Karpas-422 (cell line): ENCODE measurements at places on chromosomes 5 and 9.

DNA sequence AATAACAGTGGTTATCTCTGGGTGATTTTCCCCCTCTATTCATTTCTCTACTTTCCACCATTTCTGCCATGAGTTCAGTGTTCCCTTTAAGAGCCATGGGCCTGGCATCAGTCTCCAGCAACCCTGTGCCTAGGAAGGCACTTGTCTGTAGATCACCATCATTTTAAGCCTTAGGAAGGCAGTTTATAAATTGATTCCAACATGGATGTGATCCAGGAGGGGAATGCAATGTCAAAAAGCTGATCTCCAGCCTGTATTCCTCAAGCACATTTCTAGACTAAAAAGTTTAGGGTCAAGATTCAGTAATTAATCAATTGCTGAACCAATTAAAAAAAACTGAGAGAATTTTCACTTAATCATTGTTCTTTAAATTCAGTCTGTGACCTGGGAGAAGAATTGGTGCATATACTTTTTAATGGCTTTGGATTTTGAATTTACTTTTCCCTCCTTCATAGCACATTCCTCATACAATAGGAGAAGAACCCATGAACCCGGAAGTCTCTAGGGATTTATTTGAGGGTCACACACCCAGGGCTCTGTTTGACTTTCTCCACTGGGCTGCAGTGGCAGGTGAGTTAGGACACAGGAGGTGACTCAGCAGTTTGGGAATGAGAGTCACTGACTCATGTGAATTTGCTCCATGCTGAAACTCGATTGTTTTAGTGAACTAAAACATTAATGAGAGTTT is 6.1 kb upstream of the ERMP1 start:
- no peak for DNase-seq

DNA sequence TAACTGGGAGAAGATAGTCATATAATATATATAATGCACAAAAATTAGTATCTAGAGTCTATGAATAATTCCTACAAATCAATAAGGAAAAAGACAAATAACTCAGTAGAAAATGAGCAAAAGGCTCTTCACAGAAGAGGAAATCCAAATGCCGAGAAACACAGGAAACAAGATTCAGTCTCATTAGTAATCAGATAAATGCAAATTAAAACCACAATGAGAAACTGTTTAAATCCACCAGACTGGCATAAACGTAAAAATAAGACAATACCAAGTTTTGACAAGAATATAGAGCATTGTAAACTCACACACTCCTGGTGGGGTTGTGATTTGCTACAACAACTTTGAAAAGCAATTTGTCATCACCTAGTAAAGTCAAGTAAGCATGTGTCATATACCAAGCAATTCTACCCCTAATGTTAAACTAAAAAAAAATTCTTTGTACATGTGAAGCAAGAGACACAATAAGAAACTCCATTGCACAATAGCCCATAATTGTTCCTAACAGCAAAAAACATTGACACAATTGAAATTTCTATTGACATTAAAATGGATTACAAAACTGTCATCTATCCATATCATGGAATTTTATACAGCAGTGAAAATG is 21.0 kb upstream of the UBLCP1 start:
- DNase-seq, result no peak

DNA sequence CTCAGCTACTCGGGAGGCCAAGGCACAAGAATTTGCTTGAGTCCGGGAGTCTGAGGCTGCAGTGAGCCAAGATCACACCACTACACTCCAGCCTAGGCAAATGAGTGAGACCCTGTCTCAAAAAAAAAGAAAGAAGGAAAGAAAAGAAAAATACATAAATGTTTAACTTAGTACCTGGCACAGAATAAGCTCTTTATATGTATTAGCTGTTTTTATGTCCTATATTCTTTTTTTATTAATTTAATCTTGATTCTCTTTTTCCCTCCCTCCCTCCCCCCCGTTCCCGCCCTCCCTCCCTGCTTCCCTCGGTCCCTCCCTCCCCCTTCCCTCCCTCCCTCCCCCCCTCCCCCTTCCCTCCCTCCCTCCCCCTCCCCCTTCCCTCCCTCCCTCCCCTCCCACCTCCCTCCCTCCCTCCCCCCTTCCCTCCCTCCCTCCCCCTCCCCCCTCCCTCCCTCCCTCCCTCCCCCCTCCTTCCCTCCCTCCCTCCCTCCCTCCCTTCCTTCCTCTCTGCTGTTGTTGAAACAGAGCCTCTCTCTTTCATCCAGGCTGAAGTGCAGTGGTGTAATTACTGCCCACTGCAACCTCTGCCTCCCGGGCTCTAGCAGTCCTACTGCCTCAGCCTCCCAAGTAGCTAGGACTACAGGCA is 135.8 kb upstream of the GRHPR start:
- no peak for DNase-seq

GRCh38 chr9:93620041-93620506 is 43.7 kb downstream of the PHF2 start:
- DNase-seq, result no peak

- no peak for DNase-seq
Measured at GRCh38 chr9:13744261-13744901, 464.9 kb upstream of the MPDZ start.

- DNase-seq, result no peak
Measured at GRCh38 chr9:117405950-117406705, 8.7 kb downstream of the ASTN2 start.

GRCh38 chr5:151042453-151043093 is 22.2 kb downstream of the GPX3 start:
- DNase-seq, result no peak

DNA sequence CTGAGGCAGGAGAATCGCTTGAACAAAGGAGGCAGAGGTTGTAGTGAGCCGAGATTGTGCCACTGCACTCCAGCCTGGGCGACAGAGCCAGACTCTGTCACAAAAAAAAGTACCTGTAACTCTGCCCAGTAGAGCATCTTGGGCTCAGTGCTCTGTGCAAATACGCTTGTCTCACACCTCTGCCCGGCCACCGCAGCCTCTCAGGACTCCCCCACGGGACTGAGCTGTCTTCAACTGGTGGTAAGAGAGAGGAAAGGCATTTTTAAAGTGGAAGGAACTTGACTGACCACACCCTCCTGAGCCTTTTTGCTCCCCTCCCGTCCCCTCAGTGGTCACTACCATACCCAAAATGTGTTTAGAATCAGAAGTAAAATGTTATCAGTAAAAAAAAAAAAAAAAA is 174.3 kb upstream of the PIK3R1 start:
- DNase-seq, result no peak

DNA sequence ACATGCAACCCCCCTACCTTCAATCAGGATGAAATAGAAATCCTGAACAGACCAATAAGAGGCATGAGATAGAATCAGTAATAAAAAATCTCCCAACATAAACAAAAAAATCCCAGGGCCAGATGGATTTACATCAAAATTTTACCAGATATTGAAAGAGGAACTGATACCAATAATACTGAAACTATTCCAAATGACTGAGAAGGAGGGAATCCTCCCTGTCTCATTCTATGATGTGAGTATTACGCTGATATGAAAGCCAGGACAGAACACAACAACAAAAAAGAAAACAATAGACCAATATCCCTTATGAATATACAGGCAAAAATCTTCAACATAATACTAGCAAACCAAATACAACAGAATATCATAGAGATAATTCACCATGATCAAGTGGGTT is 109.0 kb upstream of the SMC2 start:
- DNase-seq, result no peak

DNA sequence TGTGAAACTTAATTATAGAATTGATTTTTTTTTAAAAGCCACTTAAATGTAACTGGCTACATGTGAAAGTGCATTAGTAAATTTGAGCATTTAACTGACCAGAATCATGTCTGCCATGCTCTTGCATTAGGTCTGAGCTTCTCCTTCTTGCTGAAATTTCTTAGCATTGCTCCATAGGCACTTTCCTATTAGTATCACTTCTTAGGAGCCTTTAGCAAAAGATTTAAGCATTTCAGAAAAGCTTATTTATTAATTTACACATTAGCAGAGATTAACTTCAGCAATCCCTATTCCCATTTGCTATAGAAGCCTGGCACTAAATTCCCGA is 211.0 kb downstream of the SNX18 start:
- DNase-seq, result no peak

DNA sequence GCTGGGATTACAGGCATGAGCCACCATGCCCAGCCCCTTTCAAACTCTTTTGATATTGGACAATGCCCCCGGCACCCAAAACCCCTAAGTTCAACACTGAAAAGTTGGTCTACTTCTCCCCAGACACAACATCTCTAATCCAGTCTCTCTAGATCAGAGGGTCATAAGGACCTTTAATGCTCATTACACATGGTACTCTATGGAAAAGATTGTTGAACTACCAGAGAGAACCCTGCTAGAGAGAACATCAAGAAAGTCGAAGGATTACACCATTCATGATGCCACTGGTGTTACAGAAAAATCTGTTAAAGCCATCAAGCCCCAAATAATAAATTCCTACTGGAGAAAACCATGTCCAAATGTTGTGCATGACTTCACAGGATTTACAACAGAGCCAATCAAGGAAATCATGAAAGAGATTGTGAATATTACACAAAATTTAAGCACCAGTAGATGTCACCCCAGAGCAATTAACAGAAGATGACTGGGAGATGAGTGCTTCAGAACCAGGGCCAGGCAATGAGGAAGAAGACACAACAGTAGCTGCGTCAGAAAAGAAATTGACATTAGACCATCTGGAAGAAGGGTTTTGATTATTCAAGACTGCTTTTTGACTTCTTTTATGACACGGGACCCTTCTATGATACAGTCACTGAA is 28.3 kb upstream of the NIPAL4 start:
- peak; percentile 80 for DNase-seq

DNA sequence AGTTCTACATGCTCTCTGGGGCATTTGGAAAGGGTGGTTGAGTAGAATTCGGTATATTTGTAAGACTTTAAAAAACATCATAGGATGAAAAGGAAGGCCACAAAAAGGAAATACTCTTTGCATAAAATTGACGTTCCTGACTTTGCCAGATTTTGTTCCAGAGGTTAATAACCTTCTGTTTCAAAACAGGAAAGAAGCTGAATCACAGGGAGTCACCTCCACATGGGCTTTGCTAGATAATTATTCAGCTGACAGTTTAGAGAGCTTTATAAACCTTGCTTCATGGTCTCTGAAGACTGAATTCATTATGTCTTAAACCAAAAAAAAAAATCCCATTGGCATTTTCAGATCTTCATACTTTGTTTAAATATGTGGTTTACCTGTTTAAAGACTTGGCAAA is 203.7 kb downstream of the SEMA6A start:
- DNase-seq, result no peak

DNA sequence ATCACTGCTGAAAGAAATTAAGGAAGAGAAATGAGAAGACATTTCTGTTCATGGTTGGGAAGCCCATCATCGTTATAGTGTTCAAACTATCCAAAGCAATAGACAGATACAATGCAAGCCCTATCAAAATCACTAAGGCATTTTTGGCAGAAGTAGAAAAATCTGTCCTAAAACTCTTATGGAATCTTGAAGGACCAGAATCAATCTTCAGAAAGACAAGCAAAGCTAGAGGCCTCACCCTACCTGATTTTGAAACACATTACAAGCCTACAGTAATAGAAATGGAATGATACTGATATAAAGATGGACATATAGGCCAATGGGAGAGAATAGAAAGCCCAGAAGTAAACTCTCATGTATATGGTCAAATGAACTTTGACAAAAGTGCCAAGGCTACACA is 4.9 kb upstream of the IFNA21 start:
- DNase-seq, result no peak

GRCh38 chr5:42242881-42243485 is 180.3 kb upstream of the GHR start:
- no peak for DNase-seq

DNA sequence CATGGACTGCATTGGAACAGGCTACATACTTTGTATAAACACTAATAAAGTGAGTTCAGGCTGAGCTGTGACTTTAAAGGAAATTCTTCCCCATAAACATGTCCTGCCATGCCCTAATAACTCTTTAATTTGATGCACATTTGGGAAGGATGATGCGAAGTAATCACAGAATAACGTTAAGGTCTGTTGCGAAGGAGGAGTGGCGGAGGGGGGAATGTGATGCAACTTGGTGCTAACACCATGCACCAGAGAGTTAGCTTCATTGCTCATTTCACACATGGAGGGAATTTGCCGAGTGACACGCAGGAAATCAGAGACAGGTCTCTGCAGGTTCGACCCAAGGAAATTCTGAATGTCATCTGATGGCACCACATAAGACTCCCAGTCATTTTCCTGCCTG is 32.9 kb downstream of the SLIT3 start:
- no peak for DNase-seq

- DNase-seq, result no peak
Measured at GRCh38 chr9:127549751-127550150, 62.3 kb upstream of the STXBP1 start.

- DNase-seq, result peak; percentile 42
Measured at GRCh38 chr9:134130503-134131375, 5.1 kb upstream of the WDR5 start.

- no peak for DNase-seq
Measured at GRCh38 chr5:148790545-148791333, 35.7 kb upstream of the ADRB2 start.

DNA sequence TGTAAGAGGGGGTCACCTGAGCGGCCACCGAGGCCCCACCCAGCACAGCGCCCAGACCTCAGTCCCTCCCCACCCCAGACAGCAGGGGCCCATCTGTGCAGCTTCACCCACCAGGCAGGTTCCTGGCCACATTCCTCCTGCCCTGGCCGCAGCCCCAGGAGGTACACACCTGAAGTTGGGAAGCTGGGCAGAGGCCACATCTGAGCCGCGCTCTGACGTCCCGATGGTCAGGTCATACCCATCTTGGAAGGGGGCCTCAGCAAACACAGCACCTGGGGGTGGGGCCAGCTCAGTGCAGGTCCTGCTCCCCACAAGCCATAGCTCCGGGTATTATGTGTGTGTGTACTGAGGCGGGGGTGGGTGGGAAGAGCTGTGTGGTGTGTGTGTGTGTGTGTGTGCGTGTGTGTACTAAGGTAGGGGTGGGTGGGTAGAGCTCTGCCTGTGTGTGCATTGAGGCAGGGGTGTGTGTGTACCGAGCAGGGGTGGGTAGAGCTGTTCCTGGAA is 5.6 kb downstream of the SPOUT1 start:
- no peak for DNase-seq

GRCh38 chr5:125152044-125152443 is 405.6 kb upstream of the ZNF608 start:
- DNase-seq, result no peak

DNA sequence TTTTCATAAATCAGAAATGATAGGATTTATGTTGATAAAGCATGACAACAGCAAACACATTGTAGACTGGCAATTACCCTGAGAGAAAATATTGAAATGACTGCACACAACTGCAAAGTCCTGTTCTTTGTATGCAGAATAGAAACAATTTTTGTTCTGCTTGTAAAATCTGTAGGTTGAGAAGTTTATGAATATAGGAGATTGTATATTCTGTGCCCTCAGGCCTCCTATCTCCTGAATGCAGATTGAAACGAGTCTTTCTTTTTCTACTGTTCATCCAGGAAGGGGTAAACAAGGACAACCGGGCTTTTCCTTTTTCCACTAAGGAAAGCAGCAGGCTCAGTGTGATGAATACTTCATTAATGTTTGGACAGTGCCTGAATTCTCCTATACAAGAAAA is 95.0 kb upstream of the HAPLN1 start:
- DNase-seq, result no peak
